Mesangial cell (primary cell): ENCODE measurements at places on chromosomes 16 and 17. TPM values are rescaled to one million over a fixed set of nuclear protein-coding genes. Genes with fewer than 3 reads are reported as not detected.

The C16orf96 gene
- under 0.01 and 0.13 TPM in 2 replicates for total RNA-seq

The TMEM114 gene
- not detected in 2 replicates for total RNA-seq

The TMED6 gene
- not detected in 2 replicates for total RNA-seq

The C16orf92 gene
- not detected in 2 replicates for total RNA-seq

The ALOXE3 gene
- under 0.01 and 0.49 TPM in 2 replicates for total RNA-seq
